Stimulated activated CD8-positive, alpha-beta memory T cell treated with anti-CD3 and anti-CD28 coated beads, Interleukin-2, amount 100 ng/mL, for 1 hour (primary cell): ENCODE measurements at places on chromosomes 5 and 9.
A peak's percentile ranks its signal among the peaks of the same experiment; 100 is the strongest.

DNA sequence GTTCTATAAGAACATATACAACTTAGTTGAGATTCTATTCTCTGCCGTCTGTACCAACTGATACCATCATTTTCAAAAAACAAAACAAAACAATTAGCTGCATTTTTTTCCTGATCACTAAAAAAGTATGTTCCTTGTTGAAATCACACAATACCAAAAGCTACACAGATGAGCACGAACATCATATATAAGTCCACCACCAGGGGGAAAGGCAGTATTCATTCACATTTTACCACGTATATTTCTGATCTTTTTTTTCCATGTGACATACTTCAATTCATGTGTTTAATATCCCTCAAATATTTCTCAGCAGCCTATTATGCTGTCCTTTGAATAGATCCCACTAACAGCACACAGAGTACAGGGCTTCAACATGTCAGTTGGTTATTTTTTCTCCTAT, 40.6 kb downstream of the IRX2 start:
- no peak for DNase-seq

DNA sequence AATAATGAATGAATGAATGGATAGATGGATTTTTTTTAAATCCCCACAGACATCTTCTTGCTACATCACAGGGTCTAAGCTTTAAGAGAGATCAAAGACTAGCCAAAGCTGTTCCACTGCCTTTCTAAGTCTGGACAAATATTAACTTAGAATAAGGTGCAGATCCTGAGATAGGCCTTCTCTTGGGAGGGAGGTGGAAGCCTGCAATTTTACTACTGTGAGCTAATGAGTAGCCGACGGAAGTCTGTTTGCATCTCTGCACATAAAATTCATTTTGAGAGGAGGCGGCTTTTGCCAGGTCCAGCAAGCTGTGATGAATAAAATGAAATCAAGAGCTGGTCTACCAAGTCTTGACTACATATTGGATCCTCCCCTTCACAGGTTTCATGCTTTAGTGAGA, 484.9 kb downstream of the TMEM38B start:
- DNase-seq, result no peak

GRCh38 chr5:37735649-37736347, 104.0 kb downstream of the GDNF start:
- no peak for DNase-seq

- DNase-seq, result no peak
Observed at GRCh38 chr5:55897905-55898304, 46.7 kb downstream of the IL31RA start.

DNA sequence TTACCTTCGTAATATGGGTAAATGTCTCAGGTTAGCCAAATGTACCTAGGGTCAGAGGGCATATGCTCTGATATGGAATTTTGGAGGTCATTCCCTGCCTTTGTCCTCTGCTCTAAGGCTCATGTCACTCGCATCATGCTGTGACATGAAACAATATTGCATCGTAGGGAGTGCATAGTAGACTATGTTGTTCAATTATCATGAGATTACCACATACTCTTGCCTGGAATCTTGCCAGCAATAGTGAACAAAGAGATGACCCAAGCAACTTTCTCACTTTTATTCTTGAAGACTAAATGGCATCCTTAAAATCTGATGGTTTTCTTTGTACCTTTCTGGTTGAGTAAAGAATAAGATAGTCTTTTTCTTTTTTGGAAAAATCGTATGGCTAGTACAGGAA, 27.6 kb downstream of the ZNF462 start:
- no peak for DNase-seq

DNA sequence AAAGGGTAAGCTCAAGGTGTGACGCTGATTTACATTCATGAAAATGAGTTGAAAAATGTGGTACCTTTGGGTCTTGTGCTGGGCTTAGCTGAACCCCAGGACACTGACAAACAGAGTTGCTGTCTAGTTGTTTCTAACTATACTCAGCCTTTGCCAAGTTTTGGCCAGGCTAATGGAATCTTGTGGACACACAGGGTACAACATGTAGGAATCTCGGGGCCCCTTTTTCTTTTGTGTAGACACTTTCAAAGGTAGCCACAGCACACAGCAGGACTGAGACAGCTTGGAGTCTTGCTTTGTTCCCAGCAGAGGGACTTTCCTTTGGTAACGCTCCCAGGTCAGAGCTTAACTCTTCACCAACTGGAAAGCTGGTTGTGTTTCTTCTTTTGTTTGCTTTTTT, 7.8 kb downstream of the LIX1 start:
- DNase-seq, result no peak

DNA sequence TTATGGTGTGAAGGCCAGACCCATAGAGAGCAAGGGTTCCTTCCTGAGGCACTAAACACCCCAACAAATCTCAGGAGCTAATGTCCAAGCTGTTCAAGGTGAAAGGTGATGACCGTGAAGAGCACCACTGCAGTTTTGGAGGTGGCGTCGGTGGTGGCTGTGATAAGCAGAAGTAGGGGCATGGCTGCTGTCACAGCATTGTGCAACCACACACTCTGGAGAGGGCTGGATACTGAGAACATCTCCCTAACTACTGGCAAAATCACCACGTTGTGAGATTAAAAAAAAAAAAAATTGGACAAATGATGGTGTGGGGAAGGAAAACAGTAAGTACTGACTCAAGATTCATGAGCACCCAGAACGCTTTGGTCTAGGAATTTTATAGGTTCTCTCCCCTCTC, 156.5 kb downstream of the PJA2 start:
- DNase-seq, result no peak

- no peak for DNase-seq
Observed at GRCh38 chr5:128766406-128766805, 198.9 kb upstream of the SLC27A6 start.

DNA sequence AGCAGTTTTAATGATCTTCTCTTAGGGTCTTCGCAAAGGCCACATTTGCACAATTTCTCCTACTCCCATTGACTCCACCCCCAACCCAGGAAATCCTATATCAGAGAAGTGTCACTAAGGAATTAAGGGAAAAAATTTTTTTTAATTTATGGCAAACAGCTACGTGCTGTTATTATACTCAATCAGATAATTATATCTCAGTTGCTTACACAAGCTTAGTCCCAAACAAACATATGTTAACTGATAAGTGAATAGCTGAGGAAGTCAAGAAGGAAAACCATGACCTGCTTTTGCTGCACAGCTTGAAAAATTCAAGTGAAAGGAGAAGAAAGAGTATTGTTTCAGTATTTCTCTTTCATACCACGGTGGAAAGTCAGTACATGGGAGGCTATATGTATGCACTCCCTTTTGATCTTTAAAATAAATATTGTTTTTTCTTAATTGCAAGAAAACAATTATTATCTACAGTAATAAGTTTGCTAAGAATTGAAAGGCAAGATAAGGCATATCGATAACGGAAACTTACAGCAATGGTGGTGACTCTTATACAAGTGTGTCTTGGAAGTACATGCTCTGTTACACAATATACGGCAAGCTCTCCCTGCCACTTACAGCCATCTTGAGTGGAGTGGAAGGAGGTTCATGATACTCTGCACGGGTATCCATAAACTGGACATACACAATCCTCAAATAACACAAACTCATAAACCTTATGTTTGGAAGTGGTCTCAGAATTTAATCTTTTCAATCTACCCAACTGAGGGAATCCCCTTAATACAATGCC, 167.9 kb upstream of the FREM1 start:
- no peak for DNase-seq

DNA sequence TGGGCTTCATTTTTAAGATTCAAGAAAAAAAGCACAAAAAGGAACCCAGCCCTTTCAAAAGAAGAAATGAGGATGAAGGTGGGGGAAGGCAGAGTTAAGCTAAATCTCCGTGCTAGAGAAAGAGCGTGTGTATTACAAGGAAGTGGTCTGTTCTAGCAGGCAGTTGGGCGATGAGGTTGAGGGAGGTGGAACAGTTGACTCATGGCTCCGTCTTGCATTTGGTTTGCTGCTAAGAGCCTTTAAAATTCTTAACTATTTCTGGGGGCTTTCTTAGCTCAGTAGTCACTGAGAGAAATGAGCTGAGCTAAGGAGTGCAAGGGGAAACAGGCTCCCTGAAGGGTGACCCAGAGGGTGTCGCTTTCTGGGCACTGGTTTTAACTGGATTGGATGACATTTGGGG, 117.4 kb downstream of the GCNT1 start:
- peak; percentile 55 for DNase-seq

GRCh38 chr5:38426986-38427950, 129.2 kb downstream of the LIFR start:
- no peak for DNase-seq

DNA sequence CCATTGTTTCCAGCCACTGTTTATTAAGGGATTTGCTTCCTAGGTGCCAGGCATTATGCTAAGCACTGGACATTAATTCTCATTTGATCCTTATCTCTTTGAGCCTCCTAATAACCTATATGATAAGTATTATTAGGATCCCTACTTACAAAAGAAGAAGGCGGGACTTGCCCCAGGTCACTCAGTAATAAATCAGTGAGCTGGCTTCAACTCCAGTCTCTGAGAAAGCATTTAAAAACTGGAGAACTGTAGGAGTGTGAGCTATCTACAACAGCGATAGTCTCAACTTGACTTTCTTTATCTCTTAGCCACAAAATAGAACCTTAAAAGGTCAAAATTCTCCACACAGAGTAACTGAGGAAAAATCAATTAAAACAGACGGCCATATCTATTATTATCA, 155.0 kb downstream of the GNAQ start:
- no peak for DNase-seq

DNA sequence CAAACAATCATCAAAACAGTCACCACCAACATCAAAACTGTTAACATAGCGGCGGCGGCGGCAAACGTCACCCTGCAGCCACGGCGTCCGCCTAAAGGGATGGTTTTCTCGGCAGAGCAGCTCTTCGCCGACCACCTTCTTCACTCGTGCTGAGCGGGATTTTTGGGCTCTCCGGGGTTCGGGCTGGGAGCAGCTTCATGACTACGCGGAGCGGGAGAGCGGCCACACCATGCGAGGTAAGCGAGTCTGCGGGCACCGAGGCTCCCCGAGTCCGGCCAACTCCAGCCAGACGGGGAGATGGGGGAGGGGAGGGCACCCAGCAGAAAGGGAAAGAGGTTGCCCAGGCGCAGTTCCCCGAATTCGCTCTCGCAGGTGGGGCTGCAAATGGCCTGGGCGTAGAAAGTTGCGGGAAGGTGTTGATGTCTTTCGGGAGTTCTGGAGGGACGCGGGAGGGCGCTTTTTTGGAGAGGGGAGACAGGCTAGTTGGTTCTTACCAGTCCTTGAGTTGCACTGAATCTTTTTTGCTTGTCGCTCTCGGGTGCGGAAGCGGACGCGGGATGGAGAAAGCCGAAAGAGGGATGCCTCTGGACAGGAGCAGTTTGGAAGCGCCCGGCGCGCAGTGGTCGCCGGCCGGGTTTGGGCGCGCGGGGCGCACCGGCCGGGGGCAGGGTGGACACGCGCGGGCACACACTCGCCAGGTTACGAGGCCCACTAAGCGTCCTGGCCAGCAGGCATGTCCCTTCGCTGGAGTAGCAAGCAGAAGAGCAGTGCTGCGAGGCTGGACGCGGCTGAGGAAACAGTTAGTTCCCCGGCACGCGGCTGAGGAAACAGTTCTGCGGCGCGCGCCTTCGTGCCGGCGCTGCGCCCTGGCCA, 849 bp downstream of the RORB start:
- no peak for DNase-seq

DNA sequence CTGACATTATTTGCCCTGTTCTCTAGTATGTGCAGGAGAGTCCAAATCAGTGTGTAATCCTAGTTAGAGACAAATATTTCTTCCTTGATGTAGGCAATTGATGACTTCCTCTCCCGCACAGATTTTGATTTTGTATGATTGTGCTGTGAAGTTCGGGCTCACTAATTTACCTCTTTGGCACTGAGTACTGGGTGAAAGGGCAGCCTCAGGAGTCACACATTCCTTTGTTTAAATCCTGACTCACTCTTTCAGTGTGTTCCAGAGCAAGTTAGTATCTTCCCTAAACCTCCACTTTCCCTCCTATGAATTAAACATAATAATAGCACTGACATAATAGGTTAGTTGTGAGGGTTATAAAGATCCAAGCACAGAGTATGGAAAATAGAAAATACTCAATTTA, 269.7 kb downstream of the ISL1 start:
- DNase-seq, result no peak

- no peak for DNase-seq
Observed at GRCh38 chr5:173679909-173680630, 63.6 kb upstream of the BOD1 start.

GRCh38 chr5:133232011-133232410, 180.2 kb downstream of the HSPA4 start:
- no peak for DNase-seq

DNA sequence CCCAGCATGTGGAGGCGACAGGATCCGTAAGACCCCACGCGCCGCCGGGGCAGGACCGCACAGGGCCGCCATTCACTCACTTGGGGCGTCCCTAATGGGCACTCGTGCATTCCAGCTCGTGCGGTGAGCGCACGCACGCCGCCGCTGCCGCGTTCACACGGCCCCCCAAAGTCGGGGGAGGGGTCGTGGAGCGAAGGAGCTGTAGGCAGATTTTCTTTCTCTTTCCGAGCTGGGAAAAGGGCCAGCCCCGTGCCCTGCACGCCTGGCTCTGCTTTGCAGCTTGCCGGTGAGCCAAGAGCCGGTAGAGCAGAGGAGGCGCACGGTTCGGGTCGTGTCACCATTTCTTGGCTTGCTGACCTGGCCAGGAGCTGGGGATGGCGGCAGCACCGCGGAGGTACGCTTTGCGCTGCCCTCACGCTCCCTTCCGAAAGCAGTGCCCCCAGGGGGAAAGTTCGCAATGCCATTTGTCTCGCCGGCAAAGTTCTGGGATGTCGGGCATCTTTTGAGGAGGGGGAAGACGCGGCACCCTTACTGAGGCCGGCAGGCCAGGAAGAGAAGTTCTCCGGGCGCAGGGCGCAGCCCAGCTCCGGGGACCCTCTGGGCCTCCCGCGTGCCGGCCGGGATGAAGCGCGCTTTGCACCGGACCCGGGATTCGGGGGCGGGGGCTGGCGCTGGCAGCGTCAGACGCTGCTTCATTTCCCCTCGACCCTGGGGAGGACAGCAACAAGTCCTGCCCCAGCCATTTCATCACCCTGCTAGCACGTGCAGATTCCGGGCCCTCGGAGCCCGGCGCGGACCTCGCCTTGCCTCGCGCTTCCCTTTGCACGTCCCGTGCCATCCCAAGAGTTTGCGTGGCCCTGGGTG, 898 bp downstream of the STC2 start:
- no peak for DNase-seq

GRCh38 chr5:98570661-98571191, 202.7 kb upstream of the RGMB start:
- no peak for DNase-seq

DNA sequence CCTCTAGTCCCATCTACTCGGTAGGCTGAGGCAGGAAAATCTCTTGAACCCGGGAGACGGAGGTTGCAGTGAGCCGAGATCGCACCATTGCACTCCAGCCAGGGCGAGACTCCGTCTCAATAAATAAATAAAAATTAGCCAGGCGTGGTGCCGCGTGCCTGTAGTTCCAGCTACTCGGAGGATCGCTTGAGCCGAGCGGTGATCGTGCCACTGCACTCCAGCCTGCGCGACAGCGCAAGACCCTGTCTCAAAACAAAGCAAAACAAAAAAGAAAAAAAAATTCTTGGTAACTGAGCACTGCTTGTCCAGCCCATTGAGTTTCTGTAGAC, 710 bp upstream of the WDR55 start:
- DNase-seq, result no peak

- DNase-seq, result no peak
Observed at GRCh38 chr5:72988769-72989168, 32.9 kb downstream of the FCHO2 start.

- DNase-seq, result no peak
Observed at GRCh38 chr5:157555037-157555640, 20.4 kb downstream of the ADAM19 start.
